Left renal pelvis (tissue), 4 donors: ENCODE measurements at places on chromosomes 2 and 18. TPM values are rescaled to one million over a fixed set of nuclear protein-coding genes. Genes with fewer than 3 reads are reported as not detected.

DNA sequence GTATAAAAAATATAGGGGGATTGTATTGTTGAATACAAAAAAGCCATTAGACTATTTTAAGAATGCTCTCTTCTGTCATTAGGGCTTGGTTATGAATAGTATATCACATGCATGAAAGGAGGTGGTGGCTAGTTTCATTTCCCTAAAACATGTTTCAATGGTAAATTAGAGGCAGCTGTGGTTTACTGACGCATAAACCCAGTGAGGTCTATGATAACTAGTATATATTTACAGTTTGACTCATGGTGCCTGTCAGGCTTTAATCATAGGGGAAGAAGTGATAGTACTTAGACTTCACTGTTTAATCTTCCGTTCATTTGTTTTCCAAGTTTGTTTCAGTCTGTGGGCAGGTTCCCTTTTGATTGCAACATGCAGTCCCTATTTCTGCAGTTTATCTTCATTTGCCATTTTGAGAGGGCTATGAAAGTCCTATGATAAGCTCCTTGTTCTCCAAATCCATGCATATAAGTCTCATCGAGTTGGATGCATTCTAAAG, 55.1 kb upstream of the MAP4K3 start:
- DNase-seq = no peak

GRCh38 chr2:235008584-235009044, 56.8 kb downstream of the SH3BP4 start:
- DNase-seq = no peak

- no peak for DNase-seq
Measured at GRCh38 chr2:69166812-69167468, 154.0 kb downstream of the ANTXR1 start.

The MC2R gene
- polyA plus RNA-seq = 0.09 TPM

The DSG4 gene
- polyA plus RNA-seq = 0.05 TPM

The ANKRD30BL gene
- 0.14 TPM for polyA plus RNA-seq

The IL36B gene
- not detected for polyA plus RNA-seq
